ENCODE measurements at places on chromosomes 3 and 15.

GRCh38 chr3:105606016-105606415 lies 239.3 kb downstream of the ALCAM start:
- DNase-seq: no peak

GRCh38 chr3:100297784-100298183 lies 36.8 kb upstream of the NIT2 start:
- no peak for DNase-seq

DNA sequence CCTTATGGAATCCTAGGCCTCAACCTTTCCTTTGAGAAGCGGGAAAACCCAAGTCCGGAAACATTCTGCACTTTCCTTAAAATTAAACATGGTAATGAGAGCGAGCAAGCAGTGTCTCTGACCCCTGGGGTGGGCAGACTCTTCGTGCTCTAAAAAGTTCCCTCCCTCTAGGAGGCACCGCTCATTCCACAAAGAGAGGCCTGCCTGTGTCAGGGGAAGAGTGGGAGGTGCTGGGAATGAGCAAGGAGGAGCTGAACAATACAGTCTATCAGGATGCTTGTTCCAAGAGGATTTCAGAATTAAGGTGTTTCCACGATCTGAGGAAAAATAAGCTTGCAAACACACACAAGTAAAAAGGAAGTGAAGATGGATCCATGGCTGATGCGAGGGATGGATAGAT lies 6.0 kb upstream of the RLBP1 start:
- DNase-seq: no peak

GRCh38 chr3:176208283-176208682 lies 989.0 kb downstream of the TBL1XR1 start:
- no peak for DNase-seq

GRCh38 chr15:62833646-62834045 lies 208.9 kb upstream of the TPM1 start:
- no peak for DNase-seq

DNA sequence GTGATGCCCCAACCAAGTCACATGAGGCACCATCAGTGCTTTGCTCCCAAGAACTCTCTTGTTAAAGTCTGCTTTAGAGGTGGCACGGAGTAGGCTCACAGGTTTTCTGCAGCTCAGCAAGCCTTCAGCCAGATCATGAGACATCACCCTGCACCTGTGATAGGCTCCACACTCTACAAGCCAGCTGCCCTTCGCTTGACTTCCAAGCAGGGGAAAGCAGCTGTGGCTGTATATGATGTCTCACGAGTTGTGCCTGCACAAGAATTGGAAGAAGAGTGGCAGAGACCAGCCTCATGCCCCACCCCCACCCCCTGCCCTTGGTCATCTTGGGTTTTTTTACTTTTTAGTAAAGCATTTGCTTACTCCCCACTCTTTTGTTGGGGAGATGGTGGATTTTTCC lies 22.5 kb downstream of the MRPS11 start:
- no peak for DNase-seq

DNA sequence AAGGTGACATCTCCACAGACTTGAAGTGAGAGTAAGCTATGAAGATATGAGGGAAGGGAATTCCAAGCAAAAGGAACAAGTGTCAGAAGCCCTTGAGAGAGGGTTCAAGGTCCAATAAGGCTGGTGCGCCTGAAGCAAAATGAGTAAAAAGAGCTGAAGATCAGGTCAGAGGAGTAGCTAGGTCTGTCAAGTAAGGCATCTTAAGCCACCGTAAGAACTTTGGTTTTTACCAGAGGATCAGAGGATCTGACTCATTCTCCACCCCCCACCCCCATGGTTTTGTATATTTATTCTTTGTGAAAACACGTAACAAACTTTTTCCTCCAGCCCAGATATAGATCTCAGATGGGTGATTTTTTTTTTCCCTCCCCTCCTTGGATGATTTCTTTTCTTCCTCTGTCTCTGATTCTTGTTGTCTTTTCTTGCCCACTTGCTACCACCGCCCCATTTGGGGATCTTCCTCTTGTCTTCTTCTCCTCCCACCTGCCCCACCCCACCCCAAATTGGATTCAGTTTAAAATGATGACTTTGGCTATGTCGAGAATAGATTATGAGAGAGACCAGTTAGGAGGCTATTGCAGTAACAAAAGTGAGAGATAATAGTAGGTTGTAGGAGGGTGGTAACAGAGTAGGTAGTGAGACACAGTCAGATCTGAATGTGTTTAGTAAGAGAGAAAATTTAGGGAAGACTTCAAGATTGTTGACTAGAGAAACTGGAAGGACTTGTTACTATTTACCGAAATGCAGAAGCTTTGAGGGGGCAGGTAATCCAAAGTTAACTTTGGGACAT lies 6.1 kb downstream of the TRMT10C start:
- peak; percentile 69 for DNase-seq

GRCh38 chr3:164186095-164186494 lies 892.2 kb downstream of the SI start:
- DNase-seq: no peak

GRCh38 chr3:106860182-106860581 lies 517.1 kb upstream of the CCDC54 start:
- no peak for DNase-seq

GRCh38 chr3:152823173-152823572 lies 11.8 kb upstream of the P2RY1 start:
- no peak for DNase-seq

- no peak for DNase-seq
Observed at GRCh38 chr3:153848702-153849101, 272.5 kb upstream of the ARHGEF26 start.

- peak; percentile 40 for DNase-seq
Observed at GRCh38 chr3:107598926-107599771, 76.4 kb downstream of the BBX start.

DNA sequence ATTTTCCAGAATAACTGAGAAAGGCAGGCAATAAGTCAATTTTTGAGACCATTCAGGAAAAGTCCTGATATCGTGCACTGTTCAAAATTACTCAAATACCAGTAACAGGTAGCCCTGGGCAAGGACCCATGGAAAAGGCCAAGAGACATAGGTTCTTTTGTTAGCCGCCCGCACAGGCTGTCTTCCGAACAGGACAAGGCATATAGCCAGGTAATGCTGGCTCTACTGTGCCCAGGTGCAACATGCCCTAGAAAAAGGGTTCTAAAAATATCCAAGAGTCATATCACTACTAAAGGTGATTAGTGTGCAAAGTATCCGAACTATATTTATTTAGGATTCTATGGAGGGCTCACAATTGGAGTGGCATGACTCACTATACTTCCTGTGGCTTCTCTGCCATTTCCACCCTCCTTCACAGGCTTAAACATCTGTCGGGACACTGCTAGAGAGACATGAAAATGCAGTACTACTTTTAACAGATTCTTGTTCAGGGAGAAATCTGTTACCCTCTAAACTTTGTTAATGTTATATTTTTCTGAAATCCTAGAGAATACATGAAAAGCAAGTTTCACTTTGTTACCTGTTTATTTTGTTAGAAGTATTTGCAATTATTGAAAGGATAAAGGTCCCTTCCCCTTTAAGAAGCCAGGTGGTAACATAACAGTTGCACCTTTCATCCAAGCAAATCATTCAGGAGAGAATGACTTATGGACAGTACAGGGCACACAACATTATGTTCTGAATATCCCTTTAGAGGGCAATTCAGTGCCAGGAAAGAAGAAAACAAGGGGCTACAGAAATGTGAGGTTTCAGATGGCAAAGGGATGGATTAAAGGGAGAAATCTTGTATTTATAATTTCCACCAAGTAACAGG lies 293.3 kb upstream of the THBS1 start:
- no peak for DNase-seq

- DNase-seq: no peak
Observed at GRCh38 chr15:92101708-92102394, 248.3 kb downstream of the SLCO3A1 start.

DNA sequence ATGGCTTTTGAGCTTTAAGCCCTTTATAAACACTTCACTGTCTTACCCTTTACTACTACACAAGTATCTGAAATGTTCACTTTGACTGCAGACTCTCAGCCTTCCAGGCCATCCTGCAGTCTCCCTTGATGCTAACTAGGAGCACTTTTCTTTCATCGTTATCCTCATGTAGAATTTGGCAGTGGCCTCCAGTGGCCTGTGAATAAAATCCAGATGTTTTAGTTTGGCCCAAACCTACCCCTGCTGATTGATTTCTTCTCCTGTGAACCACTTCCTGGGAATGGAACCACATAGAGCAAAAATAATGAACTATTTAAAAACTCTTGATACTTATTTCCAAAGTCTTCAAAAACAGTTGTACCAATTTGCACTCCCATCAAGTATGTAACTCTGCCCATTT lies 271.9 kb downstream of the FEZF2 start:
- no peak for DNase-seq

DNA sequence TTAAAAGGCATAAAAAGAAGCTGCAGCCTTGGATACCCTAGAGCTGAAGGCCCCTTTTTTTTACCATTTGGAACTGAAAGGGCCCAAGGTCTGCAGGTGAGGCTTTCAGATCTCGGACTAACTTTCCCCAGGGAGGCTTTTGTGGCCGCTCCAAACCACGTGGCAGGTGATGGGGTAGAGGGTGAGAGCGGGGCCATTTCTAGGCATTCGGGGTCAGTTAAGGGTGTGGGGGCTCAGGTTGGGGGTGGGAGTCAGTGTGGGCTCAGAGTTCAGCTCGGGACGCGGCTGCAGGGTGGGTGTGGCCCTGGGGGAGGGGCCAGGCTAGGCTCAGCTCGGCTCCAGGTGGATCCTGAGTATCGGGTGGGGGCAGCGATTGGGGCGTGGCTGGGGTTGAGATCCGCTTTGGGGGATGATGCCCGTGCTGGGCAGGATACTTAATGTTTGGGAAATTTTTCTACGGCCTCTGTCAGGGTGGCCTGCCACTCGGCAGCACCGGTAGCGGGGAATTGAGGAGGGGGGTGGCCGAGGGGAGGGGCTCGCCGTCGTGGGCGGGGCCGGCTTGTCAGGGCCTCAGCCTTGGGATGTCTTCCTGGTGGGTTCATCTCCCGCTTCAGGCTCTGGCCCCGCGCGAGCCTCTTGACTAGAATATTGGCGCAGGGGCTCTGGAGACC lies 2.5 kb downstream of the KLF13 start:
- DNase-seq: peak; percentile 53

- DNase-seq: no peak
Observed at GRCh38 chr15:62591842-62592838, 427.1 kb upstream of the C2CD4B start.

DNA sequence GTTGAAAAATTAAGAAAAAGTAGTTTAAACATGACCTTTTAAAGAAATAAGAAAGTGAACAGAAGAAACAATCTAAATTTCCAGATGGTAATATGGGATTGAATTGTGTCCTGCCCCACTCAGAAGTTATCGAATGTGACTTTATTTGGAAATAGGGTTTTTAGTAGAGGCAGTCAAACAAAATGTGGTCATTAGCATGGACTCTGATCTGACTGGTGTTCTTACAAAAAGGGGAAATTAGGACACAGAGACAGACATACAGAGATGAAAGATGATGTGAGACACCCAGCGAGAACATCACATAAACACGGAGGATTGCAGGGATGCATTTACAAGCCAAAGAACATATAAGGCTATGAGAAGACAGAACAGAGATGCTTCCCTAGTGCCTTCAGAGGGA lies 73.2 kb downstream of the XRN1 start:
- DNase-seq: no peak

DNA sequence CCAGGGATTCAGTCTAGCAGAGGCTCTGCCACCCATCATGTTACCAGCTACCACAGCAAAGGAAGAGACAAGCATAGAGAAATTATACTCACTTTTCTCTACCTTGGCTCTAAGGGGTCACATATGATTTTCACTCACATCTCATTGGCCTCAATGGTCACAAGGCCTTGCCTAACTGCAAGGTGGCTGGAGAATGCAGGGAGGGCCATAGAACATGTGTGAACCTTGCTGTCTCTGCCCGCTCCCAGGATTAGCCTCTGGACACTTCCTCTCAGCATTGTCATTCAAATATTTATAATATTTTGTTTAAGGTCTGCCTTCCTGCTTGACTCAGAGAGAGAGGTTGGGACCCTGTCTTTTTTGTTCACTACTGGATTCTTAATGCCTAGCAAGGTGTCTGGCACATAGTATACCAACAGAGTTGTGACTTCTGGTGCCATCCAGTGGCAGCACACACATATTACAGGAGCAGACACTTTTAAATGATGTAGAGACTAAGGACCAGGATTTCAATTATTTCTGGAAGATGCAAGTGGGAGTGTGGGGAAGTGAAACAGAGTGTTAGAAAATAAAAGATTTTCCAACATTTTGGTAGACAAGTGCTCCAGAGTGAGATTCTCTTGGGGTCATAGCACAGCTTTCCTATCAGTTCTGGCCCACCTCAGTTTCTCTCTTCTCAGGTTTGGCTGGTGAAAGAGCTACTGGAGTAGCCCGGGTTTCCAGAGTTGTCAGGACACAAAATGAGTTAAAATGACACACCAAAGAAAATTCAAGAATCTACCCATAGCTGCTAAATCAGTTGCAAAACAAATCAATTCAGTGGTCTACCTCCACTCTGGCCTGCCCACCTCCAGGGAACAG lies 119.0 kb upstream of the RASGRP1 start:
- DNase-seq: peak; percentile 74

- no peak for DNase-seq
Observed at GRCh38 chr3:129618186-129618820, 11.8 kb upstream of the PLXND1 start.

GRCh38 chr15:64026591-64026990 lies 19.7 kb downstream of the DAPK2 start:
- no peak for DNase-seq

- DNase-seq: no peak
Observed at GRCh38 chr3:119323723-119324085, 29.5 kb downstream of the ARHGAP31 start.

GRCh38 chr3:118618247-118619040 lies 416.2 kb downstream of the IGSF11 start:
- no peak for DNase-seq

DNA sequence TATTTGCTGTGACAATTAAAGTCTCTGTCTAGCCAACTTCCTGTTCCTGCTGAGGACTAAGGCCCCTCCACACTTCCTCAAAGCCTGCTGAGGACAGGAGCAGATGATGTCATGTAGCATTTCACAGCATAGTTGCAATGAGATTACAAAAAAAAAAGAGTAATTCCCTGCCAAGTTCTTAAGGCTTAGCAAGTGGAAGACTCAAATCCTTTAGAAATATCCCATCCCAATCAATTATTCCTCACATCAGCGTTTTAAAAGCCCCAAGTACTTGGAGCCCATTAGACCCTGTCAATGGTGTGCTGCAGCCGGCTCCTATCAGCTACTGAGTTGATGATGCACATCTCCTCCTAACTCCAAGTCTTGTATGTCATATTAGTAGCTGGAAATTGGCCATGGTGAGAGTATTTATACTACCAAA lies 51.7 kb downstream of the TRANK1 start:
- DNase-seq: no peak

DNA sequence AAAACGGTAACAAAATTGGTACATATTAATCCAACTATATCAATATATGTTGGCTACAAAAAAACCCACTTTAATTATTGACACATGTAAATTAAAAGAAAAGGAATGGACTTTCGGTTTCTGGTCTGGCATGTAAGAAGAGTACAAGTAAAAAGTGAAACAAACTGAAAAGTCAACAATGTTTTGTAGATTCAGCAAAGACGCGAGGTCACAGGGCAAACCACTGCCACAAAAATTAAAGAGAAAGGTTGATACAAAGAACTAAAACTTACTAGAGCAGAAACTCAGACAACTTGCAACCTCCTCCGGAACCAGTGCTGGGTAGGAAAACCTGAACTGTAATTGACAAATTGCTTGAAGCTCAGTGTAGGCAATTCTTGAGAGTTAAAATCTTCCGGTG lies 110.6 kb upstream of the ARPP21 start:
- no peak for DNase-seq

GRCh38 chr15:60251300-60252070 lies 146.3 kb downstream of the ANXA2 start:
- no peak for DNase-seq

- DNase-seq: no peak
Observed at GRCh38 chr15:85726454-85726853, 68.3 kb downstream of the KLHL25 start.

Data from stimulated activated CD4-positive, alpha-beta T cell treated with anti-CD3 and anti-CD28 coated beads, Interleukin-2, amount 100 ng/mL, for 24 hours (primary cell).